ENCODE measurements at places on chromosomes 4 and X.

- DNase-seq = peak; percentile 82
These were observed 124.0 kb upstream of the PJA1 start for GRCh38 chrX:69289046-69289792.

- peak; percentile 64 for DNase-seq
These were observed 21.1 kb downstream of the PDE6B start for GRCh38 chr4:646460-646859.

DNA sequence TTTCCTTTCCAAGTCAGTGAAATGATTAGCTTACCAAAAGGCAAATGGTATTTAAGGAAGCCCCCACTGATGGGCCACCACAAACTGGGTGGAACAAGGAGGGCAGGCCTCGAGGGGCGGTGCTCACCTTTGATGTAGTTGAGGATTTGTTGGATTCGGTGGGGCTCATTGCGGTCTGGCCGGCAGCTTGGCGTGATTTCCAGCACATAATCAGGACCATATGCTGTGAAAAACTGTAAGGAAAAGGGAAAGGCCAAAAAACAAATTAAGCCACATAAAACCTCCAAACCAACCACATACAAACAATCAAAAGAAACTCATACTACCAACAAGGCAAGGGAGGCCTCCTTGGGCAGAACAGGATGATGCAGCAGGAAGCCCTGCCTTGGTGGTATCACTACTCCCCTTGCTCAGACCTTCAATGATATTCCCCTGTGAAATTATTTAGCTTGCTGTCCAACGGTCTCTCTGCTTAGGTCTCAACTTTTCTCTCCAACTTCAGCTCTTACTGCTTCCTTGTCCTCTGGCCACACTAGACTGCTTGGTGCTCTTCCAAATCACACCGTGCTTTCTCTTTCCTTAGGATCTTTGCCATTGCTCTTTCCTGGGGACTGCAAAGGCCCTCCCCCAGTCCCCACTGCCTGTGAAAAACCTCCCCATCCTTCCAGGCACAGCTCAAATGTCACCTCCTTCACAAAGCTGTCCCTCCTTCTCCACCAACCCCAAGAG is 46.1 kb upstream of the CITED1 start:
- no peak for DNase-seq

- no peak for DNase-seq
These were observed 289.3 kb downstream of the TLL1 start for GRCh38 chr4:166162327-166162726.

- no peak for DNase-seq
These were observed 3.4 kb downstream of the RTL5 start for GRCh38 chrX:72128183-72128834.

- DNase-seq = no peak
These were observed 32.6 kb upstream of the MSMO1 start for GRCh38 chr4:165294907-165295306.

DNA sequence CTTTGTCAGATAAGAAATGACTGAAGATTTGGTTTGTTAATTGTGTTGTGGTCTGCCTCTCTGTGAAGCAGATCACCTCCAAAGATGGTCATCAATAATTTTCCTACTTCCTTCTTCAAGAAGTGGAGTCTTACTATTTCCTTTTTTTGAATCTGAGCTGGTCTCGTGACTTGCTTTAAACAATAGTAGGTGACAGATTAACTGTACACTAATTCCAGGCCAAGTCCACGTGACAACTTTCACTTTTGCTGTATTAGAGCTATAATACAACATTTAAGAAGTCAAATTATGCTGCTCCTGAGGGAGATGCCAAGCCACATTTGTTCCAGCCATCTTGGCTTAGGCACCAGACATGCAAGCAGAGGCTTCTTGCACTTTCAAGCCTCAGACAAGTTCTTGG is 393.8 kb upstream of the GRID2 start:
- no peak for DNase-seq

DNA sequence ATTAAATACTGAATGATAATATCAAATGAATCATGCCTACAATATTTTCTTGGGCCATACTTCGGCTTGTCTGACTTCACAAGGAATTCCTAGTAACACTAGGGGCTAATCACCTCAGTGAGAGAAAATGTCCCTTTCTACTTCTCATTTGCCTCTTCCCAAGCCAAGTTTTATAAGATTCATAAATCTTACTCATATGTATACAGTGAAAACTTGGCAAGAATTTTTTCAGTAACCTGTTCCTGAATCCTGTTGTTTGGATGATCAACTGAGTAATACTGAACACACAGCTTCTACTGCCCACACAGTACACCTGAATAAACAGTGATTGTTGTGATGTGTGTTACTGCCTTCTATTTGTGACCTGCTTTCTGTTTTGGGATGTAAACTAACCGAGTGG is 16.5 kb downstream of the TMPRSS11E start:
- DNase-seq = no peak

DNA sequence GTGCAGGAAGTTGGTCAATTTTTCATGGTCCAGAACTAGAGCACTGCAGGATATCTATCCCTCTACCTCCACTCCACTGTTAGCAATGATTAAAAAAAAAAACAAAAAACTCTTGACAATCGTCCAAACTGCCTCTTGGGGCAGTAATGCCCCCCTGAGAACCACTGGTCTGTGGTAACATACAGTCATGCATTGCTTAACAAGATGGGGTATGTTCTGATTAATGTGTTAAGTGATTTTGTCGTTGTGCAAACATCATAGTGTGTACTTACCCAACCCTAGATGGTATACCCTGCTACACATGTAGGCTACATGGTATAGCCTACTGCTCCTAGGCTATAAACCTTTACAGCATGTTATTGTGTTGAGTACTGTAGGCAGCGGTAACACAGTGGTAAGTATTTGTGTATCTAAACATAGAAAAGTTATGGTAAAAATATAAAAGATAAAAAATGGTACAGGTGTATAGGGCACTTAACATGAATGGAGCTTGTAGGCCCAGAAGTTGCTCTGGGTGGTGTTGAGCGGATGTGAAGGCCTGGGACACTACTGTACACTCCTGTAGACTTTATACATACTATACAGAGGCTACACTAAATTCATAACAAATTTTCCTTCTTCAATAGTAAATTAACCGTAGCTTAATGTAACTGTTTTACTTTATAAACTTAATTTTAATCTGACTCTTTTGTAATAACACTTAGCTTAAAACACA is 34.1 kb downstream of the ART3 start:
- DNase-seq = peak; percentile 2

DNA sequence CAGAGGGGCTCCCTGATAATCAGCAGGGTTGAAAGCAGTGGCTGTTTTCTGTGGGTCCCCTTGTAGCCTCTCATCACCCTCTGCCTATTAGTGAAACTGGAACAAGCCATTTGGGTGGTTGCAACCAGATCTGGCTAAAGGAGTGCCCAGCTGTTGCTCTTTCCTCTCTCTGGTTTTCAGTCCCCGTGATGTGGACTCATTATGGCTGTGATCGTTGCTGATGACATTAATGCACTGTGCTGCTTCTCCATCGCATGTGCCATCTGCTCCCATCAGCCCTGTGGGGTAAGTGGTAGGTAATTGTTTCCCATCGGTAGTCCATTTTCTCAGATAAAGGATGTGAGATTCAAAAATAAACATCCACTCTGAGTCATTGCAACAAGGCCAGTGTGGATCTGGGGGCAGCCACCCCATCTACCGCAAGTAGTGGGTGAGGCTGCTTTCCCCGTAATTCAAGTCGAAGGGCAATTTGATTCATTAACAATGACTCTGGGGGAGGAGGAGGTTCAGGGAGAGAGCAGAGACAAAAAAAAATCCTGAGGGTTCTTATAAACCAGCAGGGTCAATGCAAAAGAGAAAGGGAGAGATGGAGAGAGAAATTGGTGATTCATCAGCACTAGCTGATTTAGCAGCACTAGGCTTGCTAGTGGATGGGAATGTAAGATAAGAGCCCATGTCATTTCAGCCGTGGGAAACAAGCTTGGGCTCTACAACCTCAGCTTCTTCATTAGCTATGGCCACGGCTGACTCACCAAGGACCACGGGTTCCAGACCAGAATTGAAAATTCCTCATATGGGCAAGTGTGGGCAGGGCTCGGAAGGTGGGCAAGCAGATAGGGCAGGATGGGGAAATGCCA is 357.8 kb downstream of the MID1IP1 start:
- DNase-seq = no peak

DNA sequence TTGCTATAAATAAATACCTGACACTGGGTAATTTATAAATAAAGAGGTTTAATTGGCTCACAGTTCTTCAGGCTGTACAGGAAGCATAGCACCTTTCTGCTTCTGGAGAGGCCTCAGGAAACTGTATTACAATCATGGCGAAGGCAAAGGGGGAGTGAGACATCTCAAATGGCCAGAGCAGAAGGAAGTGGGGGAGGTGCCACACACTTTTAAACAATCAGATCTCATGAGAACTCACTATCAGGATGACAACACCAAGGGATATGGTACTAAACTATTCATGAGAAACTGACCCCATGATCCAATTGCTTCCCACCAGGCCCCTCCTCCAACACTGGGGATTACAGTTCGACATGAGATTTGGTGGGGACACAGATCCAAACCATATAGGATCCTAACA is 11.7 kb upstream of the TCEAL9 start:
- DNase-seq = peak; percentile 56

DNA sequence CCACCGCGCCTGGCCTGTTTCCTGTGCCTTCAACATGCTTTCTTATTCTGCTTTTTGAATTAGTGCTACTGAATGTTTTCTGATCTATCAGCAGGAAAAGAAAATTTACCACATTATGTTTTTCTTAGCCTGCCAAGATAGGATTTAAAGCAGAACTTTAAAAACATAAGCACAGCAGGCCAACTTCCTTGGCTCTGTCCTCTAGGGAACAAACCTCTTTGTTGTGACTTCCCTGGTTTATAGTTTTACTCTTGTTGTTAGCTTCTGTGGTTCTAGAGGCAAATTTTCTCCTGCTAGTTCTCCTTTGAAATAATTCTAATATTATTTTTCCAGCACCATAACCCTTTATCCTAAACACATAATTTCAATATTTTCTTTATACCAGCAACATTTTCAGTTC is 605.1 kb downstream of the ADGRL3 start:
- no peak for DNase-seq

DNA sequence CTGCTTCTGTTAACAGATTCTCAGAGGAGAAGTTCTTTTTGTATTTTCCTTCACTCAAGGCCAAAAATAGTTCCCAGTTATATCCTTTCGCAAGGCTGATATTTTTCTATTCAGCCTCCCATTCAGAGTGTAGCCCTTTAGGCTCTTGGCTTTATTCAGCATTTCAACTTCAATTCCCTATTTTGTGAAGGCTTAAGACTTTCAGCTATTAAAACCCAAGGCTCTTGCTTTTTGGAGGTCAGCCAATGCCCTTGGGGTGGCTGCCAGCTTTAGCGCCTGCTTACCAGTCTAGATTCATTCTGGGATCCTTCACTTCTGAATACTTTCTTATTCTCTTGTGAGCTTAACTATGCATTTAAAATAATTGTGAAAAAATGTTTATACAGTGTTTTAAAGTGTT is 57.3 kb upstream of the ADGRA3 start:
- peak; percentile 11 for DNase-seq

GRCh38 chr4:117692538-117692937 is 341.7 kb upstream of the NDST3 start:
- DNase-seq = no peak

GRCh38 chrX:9087271-9088040 is 53.5 kb upstream of the FAM9B start:
- DNase-seq = peak; percentile 84

DNA sequence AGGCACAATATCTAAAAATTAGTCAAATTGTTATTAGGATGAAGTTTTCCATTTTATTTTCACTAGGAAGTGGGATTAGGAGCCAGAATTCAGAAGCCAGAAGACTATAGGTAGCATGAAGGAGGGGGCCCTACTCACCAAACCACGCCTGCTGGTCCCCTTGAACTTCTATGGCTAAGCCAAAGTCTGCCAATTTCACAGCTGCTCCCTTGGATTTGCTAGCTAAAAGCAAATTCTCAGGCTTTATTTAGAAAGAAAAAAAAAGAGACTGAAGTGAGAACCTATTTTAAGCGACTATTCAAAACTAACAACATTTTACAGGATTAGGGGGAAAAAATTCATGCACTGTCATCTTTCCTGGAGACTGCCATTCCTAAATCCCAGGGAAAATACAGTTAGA is 224.3 kb downstream of the CAMK2D start:
- no peak for DNase-seq

DNA sequence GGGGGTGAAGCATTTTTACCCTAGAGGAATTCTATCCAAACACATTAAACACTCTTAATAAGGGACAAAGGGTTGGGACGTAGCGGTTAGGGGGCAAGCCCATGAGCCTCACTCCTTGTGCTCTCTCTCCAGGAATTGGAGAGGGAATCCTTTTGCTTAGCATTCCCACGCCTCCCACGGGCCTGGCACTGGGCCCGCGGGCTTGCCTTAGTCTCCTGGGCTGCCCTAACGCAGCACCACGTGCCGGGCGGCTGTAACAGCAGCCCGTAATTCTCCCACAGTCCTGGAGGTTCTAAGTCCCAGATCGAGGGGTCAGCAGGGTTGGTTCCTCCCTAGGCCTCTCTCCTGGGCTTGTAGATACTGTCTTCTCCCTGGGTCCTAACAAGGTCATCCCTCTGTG is 67.5 kb downstream of the TBL1X start:
- DNase-seq = no peak

- DNase-seq = peak; percentile 25
These were observed 1.5 kb upstream of the NWD2 start for GRCh38 chr4:37243051-37243450.

Measured in kidney (tissue), 22 donors.